A673 (cell line): ENCODE measurements at places on chromosomes 16 and 17. TPM values are rescaled to one million over a fixed set of nuclear protein-coding genes. Genes with fewer than 3 reads are reported as not detected.
A peak's percentile ranks its signal among the peaks of the same experiment; 100 is the strongest.

- DNase-seq = no peak
Measured at GRCh38 chr17:7261379-7262191, 693 bp downstream of the CLDN7 start.

Gene MRPS7
- 103 and 105 TPM in 2 replicates for total RNA-seq

Gene NXPH3
- total RNA-seq = 0.21 and 0.46 TPM in 2 replicates

Gene RGS11
- not detected in 2 replicates for total RNA-seq

Gene MILR1
- total RNA-seq = not detected in 2 replicates

Gene LRRC37A
- 3.0 and 3.4 TPM in 2 replicates for total RNA-seq

Gene NAT9
- total RNA-seq = 55.6 and 60.6 TPM in 2 replicates

DNA sequence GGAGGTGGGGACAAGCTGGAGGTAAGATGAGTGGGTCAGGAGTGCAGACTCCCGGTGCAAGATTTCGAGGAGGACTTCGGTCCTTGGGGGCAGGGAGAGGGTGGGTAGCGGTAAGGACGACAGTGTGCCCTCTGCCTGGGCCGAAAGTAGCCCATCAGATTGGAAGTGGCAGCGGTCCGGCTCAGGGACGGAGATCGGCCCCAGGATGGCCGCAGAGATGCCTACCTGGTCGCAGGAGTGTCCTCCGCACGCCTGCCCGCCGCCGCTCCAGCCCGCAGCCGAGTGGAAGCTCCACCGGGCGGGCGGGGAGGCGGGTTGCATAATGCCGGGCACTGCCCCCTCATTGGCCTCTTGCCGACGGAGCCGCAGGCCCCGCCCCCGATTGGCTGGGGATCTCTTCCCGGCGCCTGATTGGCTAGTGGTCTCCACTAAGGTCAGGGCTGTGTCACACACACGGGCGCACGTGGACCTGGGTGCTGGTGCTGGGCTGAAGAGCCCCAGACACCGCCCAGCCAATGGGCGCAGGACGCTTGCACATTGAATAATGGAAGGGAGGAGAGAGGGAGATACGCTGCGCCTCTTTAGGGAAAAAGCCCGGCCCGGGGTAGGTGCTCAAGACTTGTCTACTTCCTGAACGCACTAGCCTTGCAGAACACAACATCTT lies at the start of gene PER1:
Gene PER1, minus strand, starts transcription at position 293 of the 664 bp plus-strand sequence. CDS start 1,698 bp downstream, outside the sequence.
- DNase-seq = peak; percentile 93

GRCh38 chr16:35731341-35732040 lies 2272.1 kb downstream of the TP53TG3F start:
- no peak for DNase-seq

Gene ABCC3
- 0.56 and 1.2 TPM in 2 replicates for total RNA-seq

DNA sequence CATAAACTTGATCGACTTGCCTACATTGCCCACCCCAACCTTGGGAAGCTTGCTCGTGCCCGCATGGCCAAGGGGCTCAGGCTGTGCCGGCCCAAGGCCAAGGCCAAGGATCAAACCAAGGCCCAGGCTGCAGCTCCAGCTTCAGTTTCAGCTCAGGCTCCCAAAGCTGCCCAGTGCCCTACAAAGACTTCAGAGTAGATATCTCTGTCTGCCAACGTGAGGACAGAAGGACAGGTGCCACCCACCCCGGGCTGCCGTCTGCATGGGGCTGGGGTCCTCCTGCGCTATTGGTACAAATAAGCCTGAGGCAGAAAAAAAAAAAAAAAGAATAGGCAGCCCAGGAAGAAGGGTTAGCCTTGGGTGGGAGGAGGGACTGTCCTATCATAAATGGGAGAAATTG lies 37.1 kb downstream of the DNAH2 start:
- no peak for DNase-seq

DNA sequence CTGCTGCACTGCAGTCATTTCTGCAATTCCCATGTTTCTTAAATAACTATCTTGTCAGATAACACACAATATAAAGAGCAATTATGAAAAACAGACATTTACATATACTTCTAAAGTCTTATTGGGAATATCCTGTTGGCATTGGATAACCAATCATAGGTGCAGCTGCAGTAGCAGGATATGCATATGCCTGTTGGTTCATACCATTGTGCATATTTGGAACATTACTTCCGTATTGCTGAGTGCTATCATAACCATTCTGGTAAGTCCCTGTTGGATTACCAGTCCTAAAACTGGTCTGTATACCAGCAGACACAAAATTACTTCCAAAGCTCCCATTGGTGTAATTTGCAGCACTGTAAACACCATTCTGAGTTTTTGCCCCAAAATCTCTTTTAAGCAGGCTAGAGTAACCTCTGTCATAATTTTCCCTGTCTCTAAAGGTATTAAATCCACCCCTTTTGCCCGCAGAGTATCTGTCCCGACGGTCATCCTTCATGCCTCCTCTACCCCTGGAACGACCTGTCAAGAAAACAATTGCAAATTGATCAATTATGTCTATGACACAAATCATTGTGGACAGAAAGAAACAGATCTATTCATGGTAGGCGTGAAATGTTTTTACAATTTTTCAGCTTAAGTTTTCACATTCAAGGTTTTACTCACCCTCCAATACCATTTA lies 3.1 kb upstream of the POLG2 start:
- DNase-seq = no peak

GRCh38 chr17:2888326-2888725 lies 92.1 kb downstream of the RAP1GAP2 start:
- no peak for DNase-seq

GRCh38 chr17:78019367-78019975 lies 61.0 kb downstream of the TNRC6C start:
- peak; percentile 53 for DNase-seq

Gene EFCAB5
- total RNA-seq = 2.6 and 2.8 TPM in 2 replicates

- DNase-seq = no peak
Measured at GRCh38 chr17:32099686-32100085, 42.6 kb upstream of the RHOT1 start.

DNA sequence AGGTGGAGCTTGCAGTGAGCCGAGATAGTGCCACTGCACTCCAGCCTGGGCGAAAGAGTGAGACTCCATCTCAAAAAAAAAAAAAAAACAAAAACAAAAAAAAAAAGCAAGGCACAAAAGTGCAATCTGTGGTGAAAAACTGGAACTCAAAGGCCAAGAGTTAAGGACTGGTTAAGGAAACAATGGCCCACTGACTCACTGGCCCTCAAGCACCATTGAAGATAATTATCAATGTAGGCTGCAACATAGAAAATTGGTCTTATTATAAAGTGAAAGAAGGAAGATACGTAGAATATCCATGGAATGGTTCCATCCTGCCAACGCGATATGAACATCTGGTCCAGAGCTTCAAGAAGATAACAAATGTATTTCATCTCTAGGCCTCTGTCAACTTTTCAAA lies 444.2 kb downstream of the SOX9 start:
- DNase-seq = no peak
